ENCODE measurements at places on chromosomes 1 and 21.

- DNase-seq: no peak
Observed at GRCh38 chr21:28160378-28160777, 832.3 kb downstream of the LTN1 start.

DNA sequence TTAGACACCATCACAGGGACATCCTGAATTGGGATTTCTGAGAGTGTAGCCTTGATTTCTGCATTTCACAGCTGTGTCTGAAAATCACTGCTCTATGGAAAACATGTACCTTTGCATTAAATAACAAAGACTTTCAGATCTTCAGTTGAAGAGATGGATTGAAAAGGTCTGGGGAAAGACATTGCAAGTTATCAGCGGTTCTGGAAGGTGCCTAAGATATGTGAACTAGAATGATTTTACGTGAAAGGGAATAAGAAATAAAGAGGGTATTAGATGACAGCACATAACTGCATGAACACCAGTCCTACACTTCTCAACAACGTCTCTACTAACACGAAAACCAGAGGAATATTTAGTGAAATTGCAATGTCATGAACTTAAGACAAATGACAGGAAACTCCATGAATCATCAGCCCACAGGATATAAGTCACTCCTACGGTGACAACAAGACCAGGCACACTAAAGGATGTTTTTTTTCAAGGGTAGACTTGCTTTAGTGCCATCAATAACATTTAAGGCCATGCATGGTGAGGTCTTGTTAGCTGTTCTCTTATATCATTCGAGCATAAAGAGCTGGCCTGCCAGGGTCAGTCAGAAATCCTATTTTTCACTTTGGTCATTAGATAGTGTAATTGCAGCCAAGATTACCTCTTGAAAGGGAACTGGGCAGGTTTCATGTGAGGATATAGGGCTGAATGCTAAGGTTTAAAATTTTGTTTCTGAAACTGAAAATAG is 283.1 kb downstream of the GRIK1 start:
- DNase-seq: no peak

GRCh38 chr1:92299477-92300150 is 755 bp downstream of the RPAP2 start:
- peak; percentile 13 for DNase-seq

GRCh38 chr1:241086686-241087085 is 270.3 kb downstream of the RGS7 start:
- no peak for DNase-seq

DNA sequence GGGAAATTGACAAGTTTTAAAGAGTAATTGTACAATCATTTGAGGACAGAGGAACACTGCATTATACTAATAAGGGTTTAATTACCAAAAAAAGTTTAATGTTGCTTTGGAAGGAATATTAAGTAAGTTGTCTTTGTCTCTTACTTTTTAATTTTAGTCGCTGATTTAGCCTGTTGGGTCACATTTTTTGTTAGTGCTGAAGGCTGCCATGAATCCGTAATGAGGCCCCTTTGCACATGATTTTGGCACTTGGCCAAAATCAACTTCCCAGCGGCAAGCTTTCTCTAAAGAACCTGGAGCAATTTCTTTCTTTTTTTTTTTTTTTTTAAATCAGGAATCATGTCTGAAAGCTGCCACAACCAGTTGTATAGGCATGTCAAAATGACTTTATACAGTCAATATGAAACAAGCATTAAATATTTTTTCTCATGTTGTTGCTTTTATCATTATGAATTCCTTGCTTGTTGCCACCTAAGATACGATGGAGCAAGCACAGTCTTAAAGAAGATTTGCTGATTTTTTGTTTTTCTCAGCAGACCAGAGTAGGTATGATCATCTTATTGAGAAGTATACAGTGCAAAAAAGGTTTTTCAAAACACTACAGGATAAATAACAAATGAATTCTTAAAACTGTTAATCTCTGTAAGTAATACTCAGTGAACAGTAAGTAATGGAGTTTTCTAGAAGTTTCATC is 690.4 kb downstream of the USP25 start:
- peak; percentile 81 for DNase-seq

DNA sequence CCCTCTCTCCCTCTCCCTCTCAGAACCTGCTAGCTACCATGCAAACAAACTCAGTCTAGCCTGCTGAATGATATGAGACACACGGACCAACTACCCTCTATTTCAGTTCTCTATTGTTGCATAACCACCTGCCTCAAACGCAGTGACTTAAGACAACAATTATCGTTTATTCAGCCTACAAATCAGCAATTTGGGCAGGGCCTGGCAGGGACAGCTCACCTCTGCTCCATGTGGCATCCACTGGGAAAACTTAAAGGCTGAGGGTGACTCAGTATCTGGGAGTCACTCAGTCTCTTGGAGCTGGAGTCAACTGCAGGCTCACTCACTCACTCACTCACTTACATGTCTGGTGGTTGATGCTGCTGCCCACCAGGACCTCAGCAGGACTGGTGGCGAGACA is 121.3 kb downstream of the SEC16B start:
- no peak for DNase-seq

GRCh38 chr1:201686714-201687455 is 142.1 kb upstream of the IPO9 start:
- DNase-seq: peak; percentile 40

- no peak for DNase-seq
Observed at GRCh38 chr1:212074856-212075255, 39.3 kb downstream of the DTL start.

DNA sequence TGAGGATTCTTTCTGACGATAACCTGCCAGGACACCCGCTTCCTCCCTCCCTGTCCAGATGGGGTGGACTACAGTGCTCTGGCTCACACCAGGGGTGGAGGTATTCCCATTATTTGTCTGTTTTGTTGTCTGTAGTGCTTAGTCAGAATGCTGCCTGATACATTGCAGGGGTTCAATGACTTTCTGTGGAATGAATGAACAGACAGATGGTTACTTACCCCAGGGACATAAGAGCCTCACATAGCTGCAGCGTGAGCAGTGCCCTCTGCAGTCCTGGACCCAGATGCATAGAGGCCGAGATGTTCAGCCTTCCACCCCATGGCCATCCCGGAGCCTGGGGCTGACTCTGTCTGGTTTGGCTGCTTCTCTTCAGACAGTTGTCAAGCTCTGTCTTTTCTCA is 13.0 kb upstream of the F3 start:
- no peak for DNase-seq

- no peak for DNase-seq
Observed at GRCh38 chr1:79982211-79982610, 975.7 kb upstream of the ADGRL4 start.

- DNase-seq: peak; percentile 34
Observed at GRCh38 chr1:155127105-155127966, at the start of gene EFNA1. EFNA1 (plus strand) TSS chr1:155127876; CDS start chr1:155127978, 102 bp downstream.

All from NCI-H2227 treated with DMSO at 0.1 percent for 48 hours (cell line).